ENCODE measurements at places on chromosomes 12 and 14.

DNA sequence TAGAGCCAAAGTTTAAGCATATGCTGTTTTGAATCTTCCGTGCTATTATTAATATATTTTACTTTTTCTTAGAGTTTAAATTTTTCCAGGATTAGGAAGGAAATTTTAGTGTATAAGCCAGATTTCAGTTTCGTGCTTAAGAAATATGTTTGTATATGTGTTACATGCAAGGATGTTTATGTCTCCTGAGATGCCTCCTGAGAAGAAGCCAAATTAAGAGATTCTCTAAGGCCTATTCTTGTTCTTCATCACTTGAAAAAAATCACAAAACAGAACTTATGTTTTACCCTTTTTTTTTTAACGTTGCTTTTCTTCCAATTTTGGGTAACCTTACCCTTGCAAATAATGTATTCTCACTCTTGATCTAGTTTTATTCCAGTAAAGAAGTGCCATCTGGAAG lies 412.7 kb downstream of the TMTC2 start:
- no peak for DNase-seq

- no peak for DNase-seq
Measured at GRCh38 chr14:94380225-94381148, 7.9 kb downstream of the SERPINA1 start.

DNA sequence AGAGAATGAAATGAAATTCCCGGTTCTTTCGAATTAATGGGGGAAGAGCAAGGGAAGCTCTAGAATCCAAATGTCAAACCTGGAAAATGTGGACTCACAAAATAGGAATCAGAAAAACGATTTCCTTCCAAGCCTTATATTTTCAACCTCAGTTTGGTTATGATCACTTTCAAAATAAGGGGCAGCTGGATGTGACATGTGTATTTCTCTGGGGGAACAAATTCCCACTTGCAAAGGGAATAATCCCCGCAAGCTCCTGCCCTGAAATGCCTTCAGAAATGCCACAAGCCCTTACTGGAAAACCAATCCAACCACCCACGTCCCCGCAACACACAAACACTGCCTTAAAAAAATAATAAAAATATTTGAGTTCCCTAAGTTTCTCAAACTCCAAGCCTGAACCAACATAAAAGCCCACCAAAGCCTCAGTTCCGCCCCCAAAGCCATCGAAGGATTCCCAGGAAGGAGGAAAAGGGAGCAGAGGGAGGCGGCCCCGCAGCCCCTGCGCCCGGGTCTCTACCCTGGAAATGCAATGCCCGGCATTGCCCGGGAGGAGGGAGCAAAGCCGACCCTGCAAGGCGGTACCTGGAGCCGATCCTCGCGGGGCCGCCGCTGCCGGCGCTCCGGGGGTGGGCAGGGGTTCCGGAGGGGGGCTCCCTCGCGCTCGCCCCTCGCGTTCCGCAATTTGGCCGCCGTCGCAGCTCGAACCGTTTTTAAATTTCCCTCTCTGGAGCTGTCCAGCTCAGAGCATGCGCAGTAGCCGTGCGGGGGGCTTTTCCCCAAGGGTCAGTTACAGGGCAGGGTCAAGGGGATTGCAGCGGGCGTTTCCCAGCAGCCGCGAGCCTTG lies at the start of gene FOXN4:
Gene FOXN4, minus strand, starts transcription at position 751 of the 847 bp plus-strand sequence. CDS start 963 bp downstream, outside the sequence.
- no peak for DNase-seq

GRCh38 chr14:22122227-22122818 lies 448.7 kb upstream of the OR4E1 start:
- peak; percentile 35 for DNase-seq

DNA sequence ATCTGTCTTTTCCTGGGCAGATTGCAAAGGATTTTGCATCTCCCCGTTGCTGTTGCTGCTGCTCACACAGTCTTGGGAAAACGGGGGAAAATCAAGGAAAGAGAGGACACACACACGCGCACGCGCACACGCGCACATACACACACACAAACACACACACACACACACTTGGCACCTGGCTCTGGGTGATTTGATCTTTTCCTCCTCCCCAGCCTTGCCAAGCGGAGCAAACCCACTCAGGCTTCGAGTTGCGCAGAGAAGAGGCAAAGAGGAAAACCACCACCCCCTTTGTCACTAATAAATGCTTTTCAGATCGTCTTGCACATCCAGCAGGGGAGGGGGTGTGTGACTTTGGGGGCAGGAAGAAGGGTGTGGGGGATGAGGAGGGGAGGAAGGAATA lies 965 bp upstream of the NOS1 start:
- no peak for DNase-seq

- DNase-seq, result no peak
Measured at GRCh38 chr14:95261616-95262510, 57.8 kb downstream of the CLMN start.

GRCh38 chr14:101000711-101001250 lies 97.3 kb upstream of the RTL1 start:
- no peak for DNase-seq

- no peak for DNase-seq
Measured at GRCh38 chr14:101178184-101179072, 274.9 kb upstream of the RTL1 start.

DNA sequence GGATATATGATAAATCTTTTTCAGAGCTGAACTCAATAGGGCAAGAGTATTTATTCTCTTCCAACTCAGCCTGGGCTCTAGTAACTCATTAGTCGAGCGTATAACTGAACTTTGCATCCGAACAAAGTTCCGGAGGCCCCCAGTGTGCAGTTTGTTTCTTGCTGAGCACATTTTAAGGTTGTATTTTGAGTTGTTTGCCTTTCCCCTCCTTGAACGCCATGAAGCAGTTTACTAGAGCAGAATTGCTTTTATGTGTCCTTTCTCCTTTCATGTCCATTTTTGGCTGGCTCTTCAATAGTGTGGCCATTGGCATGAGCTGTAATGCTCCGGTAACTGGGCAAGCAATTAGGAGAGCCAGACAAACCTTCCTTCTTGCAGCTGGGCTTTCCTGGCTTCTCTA lies 105.3 kb downstream of the WIF1 start:
- no peak for DNase-seq

DNA sequence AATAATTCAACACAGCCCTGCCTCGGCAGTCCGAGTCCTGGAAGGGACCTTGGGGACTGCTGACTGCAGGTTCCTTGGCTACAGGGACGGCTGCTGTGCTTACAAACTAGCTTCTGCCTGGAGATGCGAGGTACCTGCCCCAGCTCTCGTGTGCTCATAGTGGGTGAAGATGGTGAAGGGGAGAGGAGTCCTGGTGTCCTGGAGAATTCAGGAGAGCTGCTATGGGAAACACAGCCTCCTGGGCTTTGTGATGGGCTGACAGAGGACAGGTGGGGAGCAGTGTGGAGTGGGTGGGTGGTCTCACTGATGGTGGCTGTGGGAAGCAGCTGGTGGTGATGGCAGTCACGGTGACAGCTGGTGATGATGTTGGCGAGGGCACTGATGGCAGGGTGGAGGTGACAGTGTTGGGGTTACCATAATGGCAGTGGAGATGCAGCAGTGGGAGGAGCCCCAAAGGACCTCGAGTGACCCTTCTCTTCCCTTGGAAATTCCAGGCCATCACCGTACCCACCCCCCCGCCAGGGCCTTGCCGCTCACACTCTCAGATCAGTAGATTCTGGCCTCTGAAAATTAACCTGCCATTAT lies 32.8 kb downstream of the HVCN1 start:
- DNase-seq, result no peak

DNA sequence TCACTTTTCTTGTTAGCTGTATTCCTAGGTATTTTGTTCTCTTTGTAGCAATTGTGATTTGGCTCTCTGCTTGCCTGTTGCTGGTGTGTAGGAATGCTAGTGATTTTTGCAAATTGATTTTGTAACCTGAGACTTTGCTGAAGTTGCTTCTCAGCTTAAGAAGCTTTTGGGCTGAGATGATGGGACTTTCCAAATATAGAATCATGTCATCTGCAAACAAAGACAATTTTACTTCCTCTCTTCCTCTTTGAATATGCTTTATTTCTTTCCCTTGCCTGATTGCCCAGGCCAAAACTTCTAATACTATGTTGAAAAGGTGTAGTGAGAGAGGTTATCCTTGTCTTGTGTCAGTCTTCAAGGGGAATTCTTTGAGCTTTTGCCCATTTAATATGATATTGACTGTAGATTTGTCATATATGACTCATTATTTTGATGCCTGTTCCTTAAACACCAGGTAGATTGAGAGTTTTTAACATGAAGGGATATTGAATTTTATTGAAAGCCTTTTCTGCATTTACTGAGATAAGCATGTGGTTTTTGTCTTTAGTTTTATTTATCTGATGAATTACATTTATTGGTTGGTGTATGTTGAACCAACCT lies 26.7 kb downstream of the CLECL1 start:
- DNase-seq, result no peak

DNA sequence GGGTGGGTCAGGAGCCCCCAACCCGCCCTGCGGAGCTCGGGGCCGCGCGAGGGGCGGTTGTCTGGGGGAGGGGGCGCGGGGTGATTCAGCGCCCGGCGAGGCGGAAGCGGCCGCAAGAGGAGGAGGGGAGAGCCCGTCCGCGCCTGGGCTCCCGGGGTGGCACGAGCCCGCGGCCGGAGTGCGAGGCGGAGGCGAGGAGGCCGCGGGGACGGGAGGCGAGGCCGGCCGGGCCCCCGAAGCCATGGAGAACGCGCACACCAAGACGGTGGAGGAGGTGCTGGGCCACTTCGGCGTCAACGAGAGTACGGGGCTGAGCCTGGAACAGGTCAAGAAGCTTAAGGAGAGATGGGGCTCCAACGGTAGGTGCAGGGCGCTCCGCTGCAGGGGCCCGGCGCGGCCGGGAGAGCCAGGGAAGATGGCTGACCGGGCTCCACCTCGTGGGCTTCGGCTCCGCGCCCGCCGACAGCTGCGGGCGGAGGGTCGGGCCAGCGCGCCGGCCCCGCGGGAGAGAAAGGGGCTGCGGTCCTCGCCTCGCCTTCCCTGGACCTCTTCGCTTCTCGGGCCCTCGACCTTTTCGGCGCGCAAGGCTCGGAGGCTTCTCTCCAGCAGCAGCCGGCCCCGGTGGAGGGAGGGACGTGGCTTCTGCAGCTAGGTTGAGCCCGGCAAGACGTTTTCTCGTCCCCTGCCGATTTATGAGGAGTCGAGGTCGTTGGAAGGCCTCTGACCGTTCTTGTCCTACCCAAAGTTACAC lies 677 bp downstream of the ATP2A2 start:
- peak; percentile 39 for DNase-seq

DNA sequence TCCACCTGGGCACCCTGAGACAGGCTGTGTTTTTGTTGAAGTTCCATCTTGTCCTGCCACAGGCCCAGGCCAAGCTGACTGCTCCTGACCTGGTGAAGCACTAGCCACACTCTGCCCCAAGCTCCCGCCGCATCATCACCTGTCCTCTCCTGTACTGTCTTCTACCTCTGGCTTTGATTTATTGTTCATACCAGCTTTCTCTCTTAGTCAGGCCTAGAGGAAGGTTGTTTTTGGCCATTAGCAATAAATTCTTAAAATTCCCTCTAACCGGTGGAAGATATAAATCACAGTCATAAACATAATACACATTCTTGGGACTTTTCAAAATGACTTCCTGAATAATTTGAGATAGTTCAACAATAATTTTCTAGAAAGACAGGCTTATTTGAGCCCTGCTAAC lies 169.4 kb downstream of the DAD1 start:
- DNase-seq, result no peak

DNA sequence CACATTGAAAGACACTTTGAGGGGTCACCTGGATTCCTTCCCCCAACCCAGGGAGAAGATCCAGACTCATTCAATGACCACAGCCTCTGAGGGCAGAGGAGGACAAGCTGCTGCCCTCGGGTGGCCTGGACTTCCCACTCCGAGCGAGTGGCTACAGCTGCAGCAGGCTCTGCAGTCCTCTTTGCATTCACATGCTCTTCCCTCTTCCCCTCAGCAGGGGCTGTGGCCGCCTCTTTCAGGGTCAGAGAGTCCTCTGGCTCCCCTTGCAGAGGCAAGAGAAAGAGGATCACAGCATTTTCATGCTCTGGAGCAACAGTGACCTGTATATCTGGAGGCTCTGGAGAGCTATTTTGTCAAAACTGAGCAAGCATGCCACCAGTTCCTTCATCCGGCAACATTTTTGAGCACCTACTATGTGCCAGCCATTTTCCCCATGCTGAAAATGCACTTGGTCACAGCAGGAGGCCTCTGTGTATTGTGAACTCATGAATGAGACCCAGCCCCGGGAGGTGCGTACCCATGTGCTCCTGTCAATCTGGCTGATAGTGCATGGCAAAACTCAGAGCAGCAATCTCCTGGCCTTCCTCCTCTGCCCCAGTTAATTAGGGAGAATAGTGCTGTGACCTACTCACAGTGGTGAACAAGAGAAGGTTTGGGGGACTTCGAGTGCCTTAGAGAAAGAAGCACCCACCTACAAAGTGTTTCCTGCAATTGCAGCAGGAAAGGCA lies 42.9 kb upstream of the KCNA5 start:
- no peak for DNase-seq

- DNase-seq, result no peak
Measured at GRCh38 chr14:61965030-61965745, 203.0 kb downstream of the SNAPC1 start.

DNA sequence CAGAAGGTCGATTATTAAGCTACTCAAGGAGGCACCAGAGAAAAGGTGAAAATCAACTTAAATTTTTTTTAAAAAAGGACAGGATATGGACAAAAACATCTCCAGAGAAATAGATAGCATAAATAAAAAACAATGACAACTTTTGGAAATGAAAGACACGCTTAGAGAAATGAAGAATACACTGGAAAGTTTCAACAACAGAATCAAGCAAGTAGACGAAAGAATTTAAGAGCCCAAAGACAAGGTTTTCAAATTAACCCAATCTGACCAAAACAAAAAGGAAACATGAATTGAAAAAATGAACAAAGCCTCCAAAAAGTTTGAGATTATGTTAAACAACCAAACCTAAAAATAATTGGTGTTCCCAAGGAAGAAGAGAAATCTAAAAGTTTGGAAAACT lies 191.1 kb upstream of the BMP4 start:
- DNase-seq, result no peak

- DNase-seq, result peak; percentile 62
Measured at GRCh38 chr14:50362764-50363713, 33.6 kb downstream of the CDKL1 start.

DNA sequence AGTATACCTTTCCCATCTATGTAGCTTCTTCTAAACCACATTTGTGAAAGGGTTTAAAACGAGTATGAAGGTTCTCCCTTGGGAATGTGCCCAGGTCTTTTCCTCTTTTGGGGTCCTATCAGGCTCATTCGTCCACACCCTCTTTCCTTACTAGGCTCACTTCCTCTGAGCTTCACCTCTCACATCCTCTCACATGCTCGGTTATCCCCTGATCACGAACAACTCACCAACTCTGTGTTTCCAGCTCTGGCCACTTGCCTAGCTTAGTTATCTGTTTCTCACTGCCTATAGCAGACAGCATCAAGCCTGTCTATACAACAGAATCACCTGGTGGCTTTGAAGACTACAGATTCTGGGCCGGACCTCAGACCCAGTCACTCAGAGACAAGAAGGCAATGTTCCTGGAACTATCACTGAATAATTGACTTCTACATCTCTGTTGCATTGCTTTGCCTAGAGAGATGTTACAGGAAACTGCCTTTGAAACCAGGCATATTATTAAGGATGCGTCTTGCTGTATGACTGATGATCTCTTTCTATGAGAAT lies 158.2 kb downstream of the FOXN3 start:
- DNase-seq, result no peak

- DNase-seq, result no peak
Measured at GRCh38 chr14:105005329-105005928, 15.5 kb downstream of the CDCA4 start.
